SJCRH30 (cell line): ENCODE measurements at places on chromosomes 2 and 18.

DNA sequence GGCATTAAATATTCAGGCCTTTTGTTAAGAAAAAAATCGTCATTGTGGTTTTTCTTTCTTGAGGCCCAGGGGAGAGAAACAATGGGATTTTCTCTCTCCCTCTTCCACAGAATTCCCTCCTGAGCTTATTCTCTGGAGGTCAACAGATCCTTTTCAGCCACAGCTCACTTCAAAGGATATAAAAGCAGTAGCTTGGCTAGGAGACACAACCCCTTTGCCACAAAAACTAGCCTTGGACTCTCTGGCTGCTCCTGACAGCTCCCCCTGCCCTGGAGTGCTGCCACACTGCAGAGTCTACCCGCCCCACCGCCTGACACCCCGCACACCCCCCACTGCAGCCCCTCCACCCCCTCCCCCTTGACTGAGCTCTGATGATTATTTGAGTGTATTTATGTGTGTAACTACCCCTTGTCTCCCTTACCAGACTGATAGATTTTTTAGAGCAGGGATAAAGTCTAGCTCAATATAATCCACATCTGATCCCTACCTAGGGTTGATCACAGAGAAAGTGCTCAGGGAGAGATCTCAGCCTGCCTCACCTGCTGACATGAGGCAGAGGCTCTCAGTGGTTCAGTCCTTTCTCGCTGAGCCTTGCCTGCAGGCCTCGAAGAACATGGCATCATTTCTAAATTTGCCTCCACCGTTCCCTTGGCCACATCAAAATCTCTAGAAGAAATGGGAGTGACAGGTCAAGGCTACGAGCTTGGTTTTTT, 132.2 kb upstream of the SP5 start:
- no peak overlapping the region for H3K4me3 ChIP-seq
- H3K27ac ChIP-seq = no peak overlapping the region
- H3K36me3 ChIP-seq = no peaks in the 10 kb centered on the region
- peak; percentile 43 for DNase-seq
- no peaks in the 10 kb centered on the region for H3K4me1 ChIP-seq

- peak overlapping the region; percentile 85 for H3K27ac ChIP-seq
- peak; percentile 38 for DNase-seq
- H3K27me3 ChIP-seq = no peaks in the 10 kb centered on the region
- no peaks in the 10 kb centered on the region for H3K36me3 ChIP-seq
- peaks cover 14% of the 10 kb centered on the region for H3K4me1 ChIP-seq
Measured at GRCh38 chr2:160427629-160428404, 65.8 kb downstream of the RBMS1 start.

GRCh38 chr2:20205915-20206524, 18.9 kb downstream of the SDC1 start:
- no peaks in the 10 kb centered on the region for H3K4me1 ChIP-seq
- no peak overlapping the region for H3K4me3 ChIP-seq
- no peak for DNase-seq
- H3K36me3 ChIP-seq = peaks cover 34% of the 10 kb centered on the region
- H3K27me3 ChIP-seq = no peaks in the 10 kb centered on the region

- H3K27ac ChIP-seq = peak overlapping the region; percentile 96
- peaks cover 43% of the 10 kb centered on the region for H3K4me1 ChIP-seq
- no peak for DNase-seq
- H3K4me3 ChIP-seq = no peak overlapping the region
Measured at GRCh38 chr18:23243178-23243577, 107.9 kb downstream of the CABLES1 start.

GRCh38 chr18:45197526-45197970, 417.7 kb upstream of the SLC14A2 start:
- DNase-seq = peak; percentile 38
- H3K27me3 ChIP-seq = no peaks in the 10 kb centered on the region
- H3K36me3 ChIP-seq = no peaks in the 10 kb centered on the region
- no peak overlapping the region for H3K4me3 ChIP-seq
- H3K27ac ChIP-seq = peak overlapping the region; percentile 28
- H3K4me1 ChIP-seq = no peaks in the 10 kb centered on the region

- H3K4me1 ChIP-seq = no peaks in the 10 kb centered on the region
- no peak overlapping the region for H3K27ac ChIP-seq
- no peaks in the 10 kb centered on the region for H3K27me3 ChIP-seq
- no peak overlapping the region for H3K4me3 ChIP-seq
- H3K36me3 ChIP-seq = peaks cover 15% of the 10 kb centered on the region
Measured at GRCh38 chr2:147937744-147938349, 82.7 kb downstream of the ORC4 start.

- H3K27me3 ChIP-seq = no peaks in the 10 kb centered on the region
- H3K4me1 ChIP-seq = peaks cover 26% of the 10 kb centered on the region
- no peaks in the 10 kb centered on the region for H3K36me3 ChIP-seq
- DNase-seq = no peak
- no peak overlapping the region for H3K4me3 ChIP-seq
Measured at GRCh38 chr2:85525567-85525966, 13.4 kb upstream of the MAT2A start.

DNA sequence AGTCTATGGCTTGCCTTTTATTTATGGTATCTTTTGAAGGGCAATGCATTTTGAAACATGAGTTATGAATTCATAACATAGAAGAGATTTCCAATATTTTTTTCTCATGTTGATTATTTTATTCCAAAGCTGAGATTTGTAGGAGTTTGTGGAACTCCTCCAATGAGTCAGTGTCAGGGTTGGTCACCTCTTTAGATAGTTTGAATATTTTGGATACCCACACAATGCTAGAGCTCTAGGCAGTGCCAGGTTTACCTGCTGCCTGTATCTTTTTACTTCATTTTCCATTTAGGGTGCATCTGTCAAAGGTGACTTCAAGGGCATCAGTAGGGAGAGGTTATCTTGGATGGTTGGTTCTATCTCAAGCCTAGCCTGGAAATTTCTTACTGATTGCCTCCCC, 152.7 kb downstream of the CERS6 start:
- no peak overlapping the region for H3K27ac ChIP-seq
- H3K36me3 ChIP-seq = no peaks in the 10 kb centered on the region
- DNase-seq = no peak
- H3K4me1 ChIP-seq = no peaks in the 10 kb centered on the region
- no peaks in the 10 kb centered on the region for H3K27me3 ChIP-seq
- H3K4me3 ChIP-seq = no peak overlapping the region

DNA sequence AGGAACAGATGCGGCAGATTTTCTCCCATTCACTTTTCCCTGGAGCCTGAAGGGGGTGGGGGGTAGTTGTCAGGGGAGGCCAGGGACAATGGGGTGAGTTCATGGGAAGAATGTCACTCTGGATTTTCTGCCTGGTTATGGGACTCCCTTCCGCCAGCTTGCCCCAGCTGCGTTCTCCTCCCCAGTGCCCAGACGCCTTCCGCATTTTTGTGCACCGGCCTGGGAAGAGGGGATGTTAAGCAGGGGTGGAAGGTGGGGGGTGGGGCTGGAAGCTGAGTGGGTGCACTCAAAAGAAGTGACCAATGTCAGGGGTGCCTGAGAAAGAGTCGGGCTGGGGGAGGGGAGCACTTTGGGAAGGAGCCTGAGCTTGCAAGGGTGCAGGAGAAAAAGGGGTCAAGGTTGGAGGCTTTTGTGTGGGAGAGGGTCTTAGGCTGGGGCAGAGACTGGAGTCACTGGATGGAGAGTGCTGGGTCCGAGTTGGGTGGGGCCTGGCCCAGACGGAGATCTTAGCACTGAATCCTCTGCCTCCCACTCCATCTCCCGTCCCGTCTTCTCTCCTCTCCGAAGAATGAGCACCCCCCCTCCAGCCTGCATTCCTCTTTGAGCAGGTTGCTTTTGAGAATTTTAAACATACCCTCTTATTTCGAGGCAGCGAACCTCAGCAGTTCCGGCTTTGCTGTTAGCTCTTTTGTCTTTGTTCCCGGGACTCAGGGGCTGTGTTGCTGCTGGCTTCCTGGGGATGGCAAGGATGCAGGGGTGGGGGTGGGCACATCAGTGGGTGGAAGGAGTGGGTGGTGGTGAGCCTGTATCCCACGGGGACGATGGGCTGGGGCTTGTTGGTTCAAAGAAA, 2.7 kb downstream of the IGFBP2 start:
- DNase-seq = peak; percentile 74
- no peaks in the 10 kb centered on the region for H3K36me3 ChIP-seq
- peak overlapping the region; percentile 43; the same call in 1 of the 2 replicates for H3K27ac ChIP-seq
- peaks cover 8% of the 10 kb centered on the region for H3K4me1 ChIP-seq
- no peaks in the 10 kb centered on the region for H3K27me3 ChIP-seq
- peak overlapping the region; percentile 79 for H3K4me3 ChIP-seq

- no peaks in the 10 kb centered on the region for H3K36me3 ChIP-seq
- no peaks in the 10 kb centered on the region; the same call in 1 of the 2 replicates for H3K4me1 ChIP-seq
- no peak overlapping the region for H3K4me3 ChIP-seq
- H3K27ac ChIP-seq = no peak overlapping the region
Measured at GRCh38 chr2:9738062-9738461, 105.2 kb upstream of the TAF1B start.

GRCh38 chr2:28751956-28752630, 463 bp downstream of the PPP1CB start:
- DNase-seq = peak; percentile 59
- H3K4me3 ChIP-seq = peak overlapping the region; percentile 100
- peaks cover 6% of the 10 kb centered on the region; the same call in 1 of the 2 replicates for H3K36me3 ChIP-seq
- H3K27ac ChIP-seq = peak overlapping the region; percentile 97

DNA sequence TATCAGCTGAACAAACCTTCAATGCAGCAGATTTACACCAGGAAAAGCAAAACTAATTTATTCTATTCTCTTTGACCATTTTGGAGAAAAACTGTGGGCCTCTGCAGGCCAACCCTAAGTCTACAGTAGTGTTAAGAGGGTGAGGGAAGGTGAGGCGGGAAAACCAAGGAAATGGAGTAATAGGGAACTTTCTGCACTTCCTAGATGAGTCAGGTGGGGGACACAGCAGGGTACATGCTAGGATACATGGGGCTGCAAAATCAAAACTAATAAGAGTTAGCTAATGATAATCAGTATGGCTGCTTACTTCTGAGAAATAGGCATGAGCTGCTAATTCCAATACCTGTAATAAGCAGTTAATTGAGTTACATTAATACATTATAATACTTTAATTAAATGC, 66.0 kb upstream of the PGAP1 start:
- no peak overlapping the region for H3K27ac ChIP-seq
- H3K4me1 ChIP-seq = no peaks in the 10 kb centered on the region
- H3K36me3 ChIP-seq = no peaks in the 10 kb centered on the region
- no peaks in the 10 kb centered on the region for H3K27me3 ChIP-seq
- H3K4me3 ChIP-seq = no peak overlapping the region

- no peak overlapping the region for H3K27ac ChIP-seq
- no peak for DNase-seq
- H3K36me3 ChIP-seq = no peaks in the 10 kb centered on the region
- no peak overlapping the region for H3K4me3 ChIP-seq
- no peaks in the 10 kb centered on the region; the same call in 1 of the 2 replicates for H3K4me1 ChIP-seq
Measured at GRCh38 chr2:159799833-159800232, 1.8 kb upstream of the CD302 start.

- H3K4me3 ChIP-seq = no peak overlapping the region
- no peaks in the 10 kb centered on the region for H3K36me3 ChIP-seq
- no peak overlapping the region for H3K27ac ChIP-seq
- H3K4me1 ChIP-seq = no peaks in the 10 kb centered on the region
- no peak for DNase-seq
- no peaks in the 10 kb centered on the region for H3K27me3 ChIP-seq
Measured at GRCh38 chr18:53101536-53102105, 761.6 kb downstream of the DCC start.

- peak; percentile 43 for DNase-seq
- peaks cover 8% of the 10 kb centered on the region; the same call in 1 of the 2 replicates for H3K4me1 ChIP-seq
- no peak overlapping the region for H3K27ac ChIP-seq
- no peaks in the 10 kb centered on the region for H3K36me3 ChIP-seq
Measured at GRCh38 chr2:211468877-211469663, 912.7 kb downstream of the CPS1 start.

- peaks cover 4% of the 10 kb centered on the region; the same call in 1 of the 2 replicates for H3K27me3 ChIP-seq
- no peaks in the 10 kb centered on the region for H3K36me3 ChIP-seq
- no peaks in the 10 kb centered on the region for H3K4me1 ChIP-seq
- DNase-seq = no peak
- no peak overlapping the region for H3K4me3 ChIP-seq
- H3K27ac ChIP-seq = no peak overlapping the region
Measured at GRCh38 chr2:118786746-118787145, 60.7 kb downstream of the EN1 start.

GRCh38 chr2:233501198-233502076, 65.1 kb downstream of the USP40 start:
- H3K27ac ChIP-seq = no peak overlapping the region
- H3K36me3 ChIP-seq = peaks cover 54% of the 10 kb centered on the region
- no peaks in the 10 kb centered on the region for H3K27me3 ChIP-seq
- H3K4me3 ChIP-seq = no peak overlapping the region

DNA sequence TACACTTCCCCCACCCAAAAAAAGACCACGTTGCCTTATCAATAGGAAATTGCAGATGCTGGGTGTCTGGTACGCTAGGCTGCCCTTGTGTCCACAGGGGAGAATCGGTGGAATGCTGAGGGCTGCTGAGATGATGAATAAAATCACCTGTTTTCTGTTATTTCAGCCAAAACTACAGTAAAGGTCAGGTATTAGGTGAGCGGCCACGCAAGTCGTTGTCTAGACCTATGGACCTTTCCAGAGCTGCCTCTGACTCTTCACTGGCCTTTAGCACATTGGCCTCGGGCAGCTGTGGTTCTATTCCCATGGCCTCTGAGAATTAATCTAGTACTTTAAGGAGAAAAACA, 89.6 kb downstream of the MTCL1 start:
- H3K36me3 ChIP-seq = no peaks in the 10 kb centered on the region
- H3K27me3 ChIP-seq = no peaks in the 10 kb centered on the region
- DNase-seq = no peak
- no peak overlapping the region for H3K4me3 ChIP-seq
- peaks cover 19% of the 10 kb centered on the region for H3K4me1 ChIP-seq

DNA sequence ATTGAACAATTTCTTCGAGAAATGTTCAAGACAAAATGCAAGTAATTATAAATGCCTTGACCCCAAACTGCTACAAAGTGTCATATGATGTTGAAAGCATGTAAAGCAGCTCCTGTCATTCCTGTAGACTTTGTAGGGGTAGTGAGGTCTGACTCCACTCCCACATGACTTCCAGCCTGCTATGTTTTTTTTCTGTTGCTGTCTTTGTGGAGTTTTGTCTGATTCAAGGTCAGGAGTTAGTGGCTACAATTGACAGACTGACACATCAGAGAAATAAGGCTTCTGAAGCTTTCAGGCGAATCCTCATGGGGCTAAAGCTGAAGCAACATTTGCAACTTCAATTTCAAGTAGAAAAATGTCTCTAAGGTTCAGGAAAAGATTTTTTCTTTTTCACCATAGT, 63.9 kb upstream of the CCDC195 start:
- peaks cover 10% of the 10 kb centered on the region for H3K4me1 ChIP-seq
- H3K27ac ChIP-seq = no peak overlapping the region
- H3K36me3 ChIP-seq = peaks cover 7% of the 10 kb centered on the region
- H3K4me3 ChIP-seq = no peak overlapping the region

DNA sequence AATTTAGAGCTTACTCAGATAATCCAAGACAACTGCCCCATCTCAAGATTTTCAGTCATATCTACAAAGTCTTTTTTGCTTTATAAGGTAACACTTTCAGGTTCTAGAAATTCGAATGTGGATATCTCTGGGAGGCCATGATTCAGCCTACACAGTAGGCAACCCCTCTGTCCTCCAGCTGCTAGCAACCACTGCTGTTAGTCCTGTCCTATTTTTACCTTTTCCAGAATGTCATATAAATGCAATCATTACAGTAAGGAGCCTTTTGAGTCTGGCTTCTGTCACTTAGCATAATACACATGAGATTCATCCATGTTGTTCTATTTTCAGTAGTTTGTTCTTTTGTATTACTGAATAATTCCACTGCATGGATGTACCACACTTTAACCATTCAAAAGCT, 28.5 kb upstream of the MARCHF7 start:
- no peak overlapping the region for H3K4me3 ChIP-seq
- H3K27me3 ChIP-seq = no peaks in the 10 kb centered on the region
- H3K36me3 ChIP-seq = no peaks in the 10 kb centered on the region
- H3K4me1 ChIP-seq = no peaks in the 10 kb centered on the region
